Lower leg skin (tissue), 4 donors: ENCODE measurements at places on chromosomes 13 and 19.

- DNase-seq: no peak
These were observed 234.0 kb upstream of the PCDH9 start for GRCh38 chr13:67464154-67464553.

- no peak for DNase-seq
These were observed 5.3 kb downstream of the FAM216B start for GRCh38 chr13:42786715-42787114.

DNA sequence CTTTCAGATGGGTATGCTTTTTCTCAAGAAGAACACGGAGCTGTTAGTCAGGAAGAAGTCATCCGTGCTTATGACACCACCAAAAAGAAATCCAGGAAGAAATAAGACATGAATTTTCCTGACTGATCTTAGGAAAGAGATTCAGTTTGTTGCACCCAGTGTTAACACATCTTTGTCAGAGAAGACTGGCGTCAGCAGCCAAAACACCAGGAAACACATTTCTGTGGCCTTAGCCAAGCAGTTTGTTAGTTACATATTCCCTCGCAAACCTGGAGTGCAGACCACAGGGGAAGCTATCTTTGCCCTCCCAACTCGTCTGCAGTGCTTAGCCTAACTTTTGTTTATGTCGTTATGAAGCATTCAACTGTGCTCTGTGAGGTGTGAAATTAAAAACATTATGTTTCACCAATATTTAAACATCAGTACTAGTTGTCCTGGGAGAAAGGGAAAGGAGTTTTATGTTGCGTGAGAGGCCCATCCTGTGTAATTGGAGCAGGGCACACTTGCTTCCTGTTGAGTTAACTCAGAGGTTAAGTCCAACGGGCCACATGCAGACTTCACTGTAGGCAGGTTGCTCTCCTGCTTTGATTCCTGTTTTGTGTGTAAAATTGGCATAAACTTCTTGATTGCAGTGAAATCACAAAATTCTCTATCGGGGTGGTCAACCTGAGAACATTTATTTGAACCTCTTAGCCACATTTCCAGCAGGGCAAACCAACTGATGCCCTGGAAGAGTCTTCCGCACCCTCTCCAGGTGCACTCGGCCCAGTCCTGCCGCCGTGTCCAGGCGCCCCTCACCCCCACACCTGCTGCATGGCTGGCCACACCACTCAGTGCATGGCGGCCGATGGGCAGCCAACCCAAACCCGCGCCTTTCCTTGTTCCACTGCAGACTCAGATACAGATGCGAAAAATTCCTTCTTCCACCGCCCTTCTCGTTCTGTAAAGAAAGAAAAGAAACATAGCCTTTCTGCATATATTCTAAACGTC, 31.6 kb downstream of the SHISA2 start:
- no peak for DNase-seq

- DNase-seq: no peak
These were observed 514 bp downstream of the PCID2 start for GRCh38 chr13:113207890-113208420.

DNA sequence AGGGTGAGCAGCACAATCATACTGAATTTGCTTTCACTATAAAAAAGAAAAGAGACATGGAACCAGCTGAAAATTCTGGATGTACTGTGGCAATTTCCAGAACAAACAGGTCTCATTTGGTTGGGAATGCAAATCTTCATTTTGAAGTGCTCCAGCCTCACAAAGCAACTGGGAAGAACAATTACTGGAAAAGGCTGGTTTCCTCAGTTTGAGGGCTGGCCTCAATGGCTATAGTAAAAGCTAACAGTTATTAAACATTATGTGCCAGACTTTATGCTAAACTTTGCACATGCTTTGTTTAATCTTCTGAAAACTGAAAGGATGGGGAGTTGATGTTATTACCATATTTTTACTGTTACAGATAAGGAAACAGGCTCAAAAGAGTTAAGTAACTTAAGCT, 3.0 kb downstream of the OBI1 start:
- DNase-seq: no peak

DNA sequence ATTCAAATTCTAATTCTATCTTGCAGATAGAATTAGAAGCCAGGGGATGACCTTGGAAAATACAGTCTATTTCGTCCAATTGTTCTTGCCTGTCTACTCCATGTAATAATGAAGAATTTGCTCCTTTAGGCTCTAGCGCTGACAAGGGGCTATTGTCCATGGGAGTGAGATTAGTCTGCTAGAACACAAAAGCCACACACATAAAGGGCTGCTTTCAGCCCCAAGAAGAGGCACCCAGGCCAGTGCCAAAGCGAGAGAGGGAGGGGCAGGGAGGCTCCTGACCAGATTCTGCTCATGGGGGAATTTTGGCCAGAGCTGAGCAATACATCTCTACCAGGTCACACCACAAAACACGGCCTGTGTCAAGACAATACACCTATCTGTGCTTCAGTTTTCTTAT, 1306.9 kb downstream of the UQCRFS1 start:
- DNase-seq: no peak

- peak; percentile 96 for DNase-seq
These were observed 8.0 kb downstream of the NAPSA start for GRCh38 chr19:50357178-50358100.
